ENCODE measurements at places on chromosomes 2 and 18. TPM values are rescaled to one million over a fixed set of nuclear protein-coding genes. Genes with fewer than 3 reads are reported as not detected.

SLC66A3 gene
- total RNA-seq, result 29.3 TPM

SCN1A gene
- total RNA-seq, result under 0.01 TPM

MYO5B gene
- total RNA-seq, result 0.70 TPM

BOLL gene
- total RNA-seq, result not detected

FEV gene
- not detected for total RNA-seq

DNPEP gene
- 67.7 TPM for total RNA-seq

HOXD13 gene
- under 0.01 TPM for total RNA-seq

AKAIN1 gene
- total RNA-seq, result not detected

GPBAR1 gene
- not detected for total RNA-seq

MOGAT1 gene
- not detected for total RNA-seq

TGFA gene
- 22.6 TPM for total RNA-seq

TGOLN2 gene
- total RNA-seq, result 101 TPM

VAMP8 gene
- 7.5 TPM for total RNA-seq

CD8B gene
- not detected for total RNA-seq

SCYGR6 gene
- not detected for total RNA-seq

ERLEC1 gene
- 105 TPM for total RNA-seq

CCDC150 gene
- 10.9 TPM for total RNA-seq

GKN1 gene
- not detected for total RNA-seq

FRZB gene
- 0.68 TPM for total RNA-seq

TWIST2 gene
- not detected for total RNA-seq

DYNAP gene
- not detected for total RNA-seq

OSBPL6 gene
- 5.3 TPM for total RNA-seq

LYPD6B gene
- not detected for total RNA-seq

IL37 gene
- not detected for total RNA-seq

MEIS1 gene
- total RNA-seq, result 1.3 TPM

OTX1 gene
- 0.34 TPM for total RNA-seq

MLPH gene
- 1.0 TPM for total RNA-seq

SAG gene
- 0.19 TPM for total RNA-seq

SIX3 gene
- total RNA-seq, result not detected

CLASP1 gene
- 51.9 TPM for total RNA-seq

ME2 gene
- total RNA-seq, result 64.8 TPM

YIPF4 gene
- total RNA-seq, result 34.5 TPM

ZNF514 gene
- total RNA-seq, result 14.0 TPM

COLEC11 gene
- total RNA-seq, result 0.85 TPM

CD8A gene
- 0.05 TPM for total RNA-seq

VWA3B gene
- not detected for total RNA-seq

KIF1A gene
- total RNA-seq, result 0.05 TPM

REG3A gene
- not detected for total RNA-seq

IKZF2 gene
- total RNA-seq, result 0.68 TPM

RTP5 gene
- total RNA-seq, result not detected

TCF23 gene
- total RNA-seq, result not detected

ZNF385B gene
- total RNA-seq, result not detected

MAPK4 gene
- not detected for total RNA-seq

CRYBA2 gene
- not detected for total RNA-seq

CHPF gene
- total RNA-seq, result 3.2 TPM
